ENCODE measurements at places on chromosomes 13 and 19. TPM values are rescaled to one million over a fixed set of nuclear protein-coding genes. Genes with fewer than 3 reads are reported as not detected.

Gene NXNL1
- not detected for total RNA-seq

Gene C19orf33
- 1.5 TPM for total RNA-seq

Gene ZNF677
- total RNA-seq, result 22.9 TPM

Gene GNA15
- 2.1 TPM for total RNA-seq

Gene UPK1A
- total RNA-seq, result not detected

Gene CYP4F2
- total RNA-seq, result not detected

Gene ACTMAP
- total RNA-seq, result 6.7 TPM

Gene DCT
- 0.12 TPM for total RNA-seq

Gene ZNF98
- 0.55 TPM for total RNA-seq

Gene RRAS
- 100 TPM for total RNA-seq

Gene SCGB2B2
- 0.89 TPM for total RNA-seq

Gene CYP4F8
- not detected for total RNA-seq

Gene RAVER1
- total RNA-seq, result 12.3 TPM

Gene ZNF835
- 6.3 TPM for total RNA-seq

Gene GPC6
- total RNA-seq, result 1.6 TPM

Gene C5AR2
- total RNA-seq, result 0.42 TPM
